Frontal cortex (tissue), 4 donors: ENCODE measurements at places on chromosomes 4 and X.

DNA sequence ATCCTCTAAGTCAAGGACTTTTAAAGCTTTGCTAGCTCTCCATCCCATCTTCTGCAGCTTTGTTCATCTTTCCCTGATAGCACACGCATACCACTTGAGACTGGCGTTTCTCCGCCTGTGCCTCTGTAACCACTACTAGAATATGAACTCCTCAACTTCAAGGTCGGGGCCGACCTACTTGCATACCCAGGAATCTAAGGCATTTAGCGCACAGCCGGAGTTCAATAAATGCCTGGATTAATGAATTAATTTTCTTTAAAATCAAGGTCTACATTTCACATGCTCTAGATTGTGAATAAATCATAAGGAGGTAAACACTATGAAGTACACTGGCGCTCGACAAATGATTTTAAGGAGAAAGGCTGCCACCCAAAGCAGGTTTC is 89.3 kb downstream of the HNRNPD start:
- no peak for DNase-seq

DNA sequence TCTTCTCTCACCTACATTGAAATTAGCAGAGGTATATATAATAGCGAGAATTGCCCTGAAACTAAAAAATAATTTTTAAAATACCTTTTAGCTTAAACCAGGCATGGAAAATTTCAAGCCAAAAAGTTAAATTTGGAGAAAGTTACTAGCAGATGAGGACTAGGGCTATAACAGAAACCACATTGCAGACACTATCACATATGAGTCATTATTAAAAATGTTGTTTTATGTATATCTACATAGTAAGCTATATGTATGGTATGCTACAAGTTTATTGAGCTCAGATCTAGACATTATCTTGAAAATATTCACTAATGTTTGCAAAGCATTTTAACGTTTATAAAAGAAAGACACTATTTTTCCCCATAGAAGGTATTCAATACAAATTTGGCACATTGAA is 147.8 kb downstream of the PAPSS1 start:
- no peak for DNase-seq

DNA sequence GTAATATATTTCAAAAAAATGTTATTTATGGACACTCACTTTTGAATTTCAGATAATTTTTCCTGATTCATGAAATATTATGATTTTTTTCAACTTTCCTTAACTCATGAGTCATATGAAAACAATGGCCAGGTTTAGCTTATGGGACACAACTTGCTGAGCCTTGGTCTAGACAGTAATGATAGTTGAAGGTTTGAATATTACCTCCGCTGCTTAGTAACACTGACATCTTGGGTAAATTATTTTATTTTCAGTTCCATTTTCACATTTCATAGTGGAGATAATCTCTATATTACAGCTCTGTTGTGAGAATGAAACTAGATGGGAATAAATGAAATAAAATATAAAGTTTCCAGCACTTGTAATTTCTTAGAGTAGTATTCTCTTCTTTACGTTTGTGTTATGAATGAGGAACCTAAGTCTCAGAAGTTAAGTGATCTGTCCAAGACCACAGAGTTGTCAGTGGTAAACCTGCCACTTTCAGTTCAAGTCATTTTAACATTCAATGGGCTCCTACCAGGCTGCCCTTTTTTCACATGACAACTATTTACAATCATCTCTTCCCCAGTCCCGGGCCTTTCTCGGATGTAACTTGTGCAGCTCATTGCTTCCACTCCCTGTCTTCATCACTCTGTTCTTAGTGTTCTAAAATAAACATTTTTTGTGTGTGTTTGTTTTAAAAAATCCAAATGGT is 46.8 kb upstream of the GC start:
- DNase-seq = no peak

GRCh38 chr4:110867981-110868720 is 245.3 kb upstream of the PITX2 start:
- no peak for DNase-seq

DNA sequence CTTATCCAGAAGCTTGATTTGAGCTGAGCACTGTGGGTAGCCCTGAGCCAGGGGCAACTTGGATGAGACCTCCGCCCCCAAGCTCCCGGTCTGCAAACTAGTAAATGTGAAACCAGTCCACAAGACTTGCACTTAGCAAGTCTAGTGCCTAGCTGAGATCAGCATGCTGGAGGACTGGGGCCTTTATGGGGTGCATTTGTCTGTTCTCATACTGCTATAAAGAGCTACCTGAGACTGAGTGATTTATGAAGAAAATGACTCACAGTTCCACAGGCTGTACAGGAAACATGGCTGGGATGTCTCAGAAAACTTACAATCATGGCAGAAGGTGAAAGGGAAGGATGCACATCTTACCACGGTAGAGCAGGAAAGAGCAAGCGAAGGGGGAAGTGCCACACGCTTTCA is 42.1 kb upstream of the HOPX start:
- DNase-seq = no peak

- DNase-seq = no peak
Measured at GRCh38 chrX:63101879-63102620, 249.1 kb downstream of the SPIN4 start.

DNA sequence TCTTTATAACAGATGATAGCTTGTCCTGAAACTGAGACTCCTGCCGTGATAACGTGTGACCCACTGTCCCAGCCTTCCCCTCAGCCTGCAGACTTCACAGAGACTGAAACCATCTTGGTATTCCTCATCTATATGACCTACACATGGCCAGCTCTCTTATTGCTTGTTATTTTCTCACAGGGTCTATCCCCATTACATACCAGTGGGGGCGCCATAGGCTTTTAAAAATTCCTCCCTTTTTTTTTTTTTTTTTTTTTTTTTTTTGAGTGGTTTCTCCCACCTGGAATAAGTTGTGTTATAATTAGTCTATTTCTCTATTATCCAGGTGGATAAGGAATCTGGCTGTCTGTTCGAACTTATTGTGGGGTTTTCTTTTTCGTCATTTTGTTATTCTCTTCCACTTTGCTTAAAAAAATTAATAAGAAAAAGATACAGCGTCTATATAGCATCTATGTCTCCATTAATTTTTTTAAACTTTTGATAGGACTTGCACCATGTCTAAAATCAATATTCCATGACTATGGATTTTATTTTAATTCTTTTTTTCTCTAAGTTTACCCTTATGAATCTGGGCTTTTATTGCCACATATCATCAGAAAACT is 47.2 kb downstream of the GYG2 start:
- DNase-seq = no peak

GRCh38 chr4:152161676-152162330 is 374.1 kb downstream of the FBXW7 start:
- no peak for DNase-seq

GRCh38 chrX:120316587-120317283 is 5.5 kb upstream of the TMEM255A start:
- no peak for DNase-seq

DNA sequence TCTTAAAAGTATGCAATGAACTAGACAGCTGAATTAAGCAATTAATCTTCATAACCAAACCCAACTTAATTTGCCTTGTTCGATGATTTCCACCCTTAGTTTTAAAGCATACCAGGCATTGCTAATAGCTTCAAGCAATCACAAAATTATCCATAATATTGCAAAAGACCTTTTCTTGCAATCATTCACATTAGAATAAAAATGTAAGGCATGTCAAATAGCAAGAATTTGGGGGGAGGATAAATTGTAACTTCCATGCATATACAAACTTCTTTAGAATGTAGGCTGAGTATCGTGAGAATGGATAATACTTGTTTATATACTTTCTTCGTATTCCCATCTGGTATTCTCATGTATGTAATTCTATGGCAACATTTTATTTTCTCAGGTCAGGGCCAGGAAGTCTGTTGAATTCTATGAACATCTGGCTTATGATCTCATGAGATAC is 28.7 kb upstream of the BMP2K start:
- no peak for DNase-seq

DNA sequence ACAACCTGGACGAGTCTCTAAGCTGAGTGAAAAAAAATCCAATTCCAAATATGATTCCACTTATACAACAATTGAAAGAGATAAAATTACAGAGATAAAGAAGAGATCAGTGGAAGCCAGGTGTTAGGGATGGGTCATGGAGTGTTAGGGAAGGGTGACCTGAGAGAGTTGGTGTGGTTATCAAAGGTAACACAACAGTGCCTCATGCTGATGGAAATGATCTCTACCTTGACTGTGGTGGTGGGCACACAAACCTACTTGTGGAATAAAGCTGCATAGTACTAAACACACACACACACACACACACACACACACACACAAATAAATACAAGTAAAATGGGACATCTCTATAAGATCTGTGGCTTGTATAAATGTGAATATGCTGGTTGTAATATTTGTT is 26.0 kb downstream of the BEND2 start:
- no peak for DNase-seq

DNA sequence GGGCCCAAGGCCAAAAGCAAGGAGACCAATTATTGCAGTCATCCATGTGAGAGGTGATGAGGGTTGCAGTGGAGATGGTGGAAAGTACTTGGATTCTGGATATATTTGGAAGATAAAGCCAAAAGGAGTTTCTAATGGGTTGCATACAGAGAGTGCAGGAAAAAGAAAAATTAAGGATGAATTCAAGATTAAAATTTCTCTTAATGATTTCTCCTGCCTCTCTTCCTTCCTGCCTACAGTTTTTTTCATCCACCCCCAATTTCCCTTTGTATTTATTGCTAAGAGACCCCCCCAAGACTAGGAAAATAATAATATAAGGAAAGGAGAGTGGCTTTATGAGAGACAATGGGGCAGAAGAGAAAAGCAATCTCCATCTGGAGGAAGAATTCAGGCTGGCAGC is 8.6 kb upstream of the FGF5 start:
- no peak for DNase-seq

DNA sequence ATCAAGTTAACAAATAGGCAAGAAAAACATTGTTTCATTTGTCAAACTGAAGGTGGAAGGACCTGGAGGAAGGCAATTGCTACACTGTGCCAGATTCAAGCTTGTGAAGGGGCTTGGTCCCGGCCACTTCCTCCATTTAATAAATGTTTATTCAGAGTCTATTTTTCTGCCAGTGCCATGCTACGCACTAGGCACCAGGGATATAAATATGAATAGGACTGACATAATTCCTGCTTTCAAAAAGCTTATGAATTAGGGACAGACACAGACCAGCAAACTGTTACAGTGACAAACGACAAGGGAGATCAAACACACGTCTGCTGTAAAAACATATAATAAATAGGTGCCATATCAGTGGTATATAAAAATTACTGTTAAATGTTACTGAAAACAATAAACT is 571 bp downstream of the TLR6 start:
- no peak for DNase-seq

DNA sequence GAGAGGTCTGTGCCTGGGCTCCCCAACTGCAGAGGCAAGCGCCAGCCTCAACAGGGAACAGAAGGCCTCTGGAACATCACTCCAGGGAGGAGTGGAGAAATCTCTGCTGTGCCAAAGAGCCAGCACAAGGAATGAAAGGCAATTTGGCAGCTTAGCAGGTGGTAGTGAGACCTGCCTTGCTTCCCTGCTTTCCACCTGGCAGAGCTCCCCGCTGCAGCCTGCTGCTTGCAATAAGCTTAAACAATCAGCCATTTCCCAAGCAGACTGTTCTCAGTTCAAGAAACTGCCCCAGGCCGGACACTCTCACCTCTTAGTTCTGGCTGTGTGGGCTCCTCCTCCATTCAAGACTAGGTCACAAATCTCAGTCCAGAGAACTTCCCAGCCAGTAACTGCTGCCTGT is 370.6 kb downstream of the MAGEB5 start:
- no peak for DNase-seq

DNA sequence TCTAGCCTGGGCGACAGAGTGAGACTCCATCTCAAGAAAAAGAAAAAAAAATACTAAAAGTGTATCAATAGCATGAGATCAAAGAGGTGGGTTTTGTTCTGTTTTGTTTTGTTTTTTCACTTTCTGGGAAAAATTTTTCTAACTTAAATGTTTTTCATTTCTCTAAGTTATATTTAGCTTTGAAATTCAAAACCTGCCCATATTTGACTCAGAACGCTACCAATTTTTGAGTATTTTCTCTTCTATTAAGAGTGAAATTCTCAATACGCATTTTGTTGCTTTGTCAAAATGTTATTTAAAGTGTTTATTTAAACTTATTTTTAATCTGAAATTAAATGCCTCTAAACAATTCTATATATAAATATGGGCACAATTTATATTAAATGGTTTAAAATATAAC is 39.6 kb downstream of the GSTCD start:
- no peak for DNase-seq

DNA sequence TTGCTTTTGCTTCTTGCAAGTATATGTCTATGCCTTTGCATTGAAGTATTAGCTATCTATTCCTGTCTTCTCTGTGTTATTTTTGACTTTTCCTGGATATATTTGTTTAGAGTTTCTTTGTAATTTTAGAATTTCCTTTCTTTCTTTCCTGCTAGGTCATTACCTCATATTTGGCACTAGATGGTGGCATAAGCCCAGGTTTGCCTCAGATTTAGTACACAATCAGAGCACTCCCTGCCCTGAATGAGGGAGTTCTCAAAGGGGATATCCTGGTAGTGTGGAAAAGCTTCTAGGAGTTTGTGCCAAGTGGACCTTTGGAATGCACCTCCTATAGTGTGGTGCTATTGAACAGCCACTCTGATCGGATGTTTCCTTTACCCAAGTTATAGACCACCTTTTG is 181.6 kb downstream of the UGT8 start:
- DNase-seq = no peak

- DNase-seq = no peak
Measured at GRCh38 chr4:55851885-55852284, 1.6 kb upstream of the EXOC1 start.

DNA sequence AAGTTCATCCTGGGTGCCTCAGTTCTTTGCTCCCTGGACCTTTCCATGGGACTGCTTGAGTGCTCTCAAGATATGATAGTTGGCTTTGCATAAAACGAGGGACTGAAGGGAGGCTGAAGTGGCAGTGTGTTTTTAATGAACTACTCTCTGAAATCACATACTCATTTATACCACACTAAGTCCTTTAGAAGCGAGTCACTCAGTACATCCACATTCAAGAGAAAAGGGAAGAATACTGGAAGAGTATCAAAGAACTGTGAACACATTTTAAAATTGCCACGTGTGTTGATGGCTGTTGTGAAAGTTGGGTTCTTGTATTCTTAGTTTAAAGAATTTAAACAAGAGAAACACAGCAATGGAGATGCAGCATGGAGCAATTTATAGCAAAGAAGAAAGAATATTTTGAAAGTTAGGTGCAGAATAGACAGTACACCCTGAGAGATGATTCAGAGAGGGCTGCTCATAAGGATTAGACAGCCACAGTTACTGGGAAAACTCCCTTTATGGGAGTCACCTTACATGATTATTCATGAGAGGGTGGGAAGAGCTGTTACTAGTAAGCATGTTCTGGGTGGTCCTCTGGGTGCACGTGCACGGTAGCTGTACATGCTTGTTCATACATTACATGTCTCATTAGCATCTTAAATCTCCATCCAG is 380.7 kb downstream of the ADGRL3 start:
- no peak for DNase-seq

DNA sequence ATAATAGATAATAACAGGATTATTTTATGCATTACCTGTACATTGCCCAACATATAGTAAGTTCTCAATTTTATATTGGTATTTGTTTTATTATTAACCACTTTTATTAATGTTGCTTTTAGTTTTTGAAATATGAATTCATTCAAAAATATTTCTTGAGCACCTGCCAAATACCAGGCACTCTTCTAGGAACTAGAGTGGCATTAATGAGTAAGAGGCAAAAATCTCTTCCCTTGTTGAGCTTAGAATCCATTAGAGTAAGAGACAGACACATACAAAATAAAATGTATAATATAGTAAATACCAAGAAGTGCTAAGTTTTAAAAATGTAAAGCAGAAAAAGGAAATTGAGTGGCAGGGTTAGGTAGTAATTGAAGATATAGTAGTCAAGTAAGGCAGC is 45.8 kb downstream of the TET2 start:
- DNase-seq = no peak

- no peak for DNase-seq
Measured at GRCh38 chr4:8269535-8270417, at the start of gene HTRA3. Gene HTRA3, plus strand, starts transcription at chr4:8269754. Its CDS starts 215 bp downstream, at chr4:8269969.
